ENCODE measurements at places on chromosomes 6 and 20.

GRCh38 chr20:63536997-63537524, at the start of gene PTK6:
TSS of gene PTK6 (minus strand) at chr20:63537376. CDS start at chr20:63537314, 62 bp downstream.
- DNase-seq, result no peak

DNA sequence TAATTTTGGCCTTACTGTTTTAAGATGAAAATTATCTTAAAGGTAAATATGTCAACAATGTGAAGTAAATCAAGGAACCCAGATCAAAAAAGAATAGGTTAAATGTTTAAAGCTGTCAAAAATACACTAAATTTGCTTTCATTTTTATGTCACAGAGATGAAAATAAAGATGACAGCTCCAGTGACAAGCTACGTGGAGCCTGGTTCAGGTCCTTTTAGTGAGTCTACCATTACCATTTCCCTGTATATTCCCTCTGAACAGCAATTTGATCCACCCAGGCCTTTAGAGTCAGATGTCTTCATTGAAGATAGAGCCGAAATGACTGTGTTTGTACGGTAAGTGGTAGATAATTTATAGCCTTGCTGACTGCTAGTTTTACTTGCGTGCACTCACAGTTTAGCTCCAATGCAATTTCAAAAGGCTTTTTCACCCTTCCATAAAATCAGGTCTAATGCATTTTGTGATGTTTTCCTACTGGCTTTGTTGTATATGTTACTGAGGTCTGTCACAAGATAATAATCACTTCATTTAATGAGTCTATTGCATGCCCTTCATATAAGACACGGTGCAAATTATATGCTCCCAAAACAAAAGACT, 1.9 kb downstream of the HEBP2 start:
- DNase-seq, result no peak

GRCh38 chr6:53437557-53438202, 88.9 kb upstream of the ELOVL5 start:
- no peak for DNase-seq

GRCh38 chr6:144334150-144334708, 49.1 kb downstream of the UTRN start:
- no peak for DNase-seq

DNA sequence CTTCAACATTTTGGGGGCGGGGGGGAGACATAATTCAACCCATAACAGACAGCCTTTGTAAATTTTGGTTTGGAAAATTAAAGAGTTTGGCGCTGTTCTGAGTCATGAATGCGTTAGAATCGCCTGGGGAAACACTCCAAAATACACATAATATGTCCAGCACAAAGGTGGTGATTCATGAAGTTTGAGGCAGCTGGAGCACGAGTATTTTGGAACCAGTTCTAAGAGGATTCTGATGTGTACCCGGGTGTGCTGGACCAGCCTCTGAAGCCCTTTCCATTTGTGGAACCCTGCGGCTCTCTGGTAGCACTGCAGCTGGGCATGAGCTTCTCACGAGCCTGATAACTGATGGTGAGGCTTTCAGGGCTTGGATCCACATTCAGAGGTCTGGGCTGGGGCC, 4.7 kb downstream of the GMPR start:
- DNase-seq, result no peak

DNA sequence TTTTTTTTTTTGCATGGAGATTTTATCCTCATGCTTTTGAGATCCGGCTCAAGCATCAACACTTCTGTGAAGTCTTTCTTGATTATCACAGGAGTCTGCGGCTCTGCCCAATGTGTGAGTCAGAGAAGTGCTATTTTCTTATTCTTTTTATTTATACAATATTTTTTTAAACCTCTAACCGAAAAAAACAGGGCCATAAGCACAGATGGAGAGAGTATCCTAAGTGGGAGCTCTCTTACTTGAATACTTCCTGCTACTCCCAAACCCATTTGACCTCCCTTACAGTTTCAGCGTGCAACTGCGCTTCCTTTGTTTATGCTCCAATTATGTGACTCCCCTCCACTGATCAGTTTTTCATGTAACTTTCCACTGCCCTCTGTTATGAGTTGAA, 8.7 kb upstream of the ATXN1 start:
- no peak for DNase-seq

- DNase-seq, result no peak
Measured at GRCh38 chr6:161138543-161139303, 135.1 kb downstream of the AGPAT4 start.

DNA sequence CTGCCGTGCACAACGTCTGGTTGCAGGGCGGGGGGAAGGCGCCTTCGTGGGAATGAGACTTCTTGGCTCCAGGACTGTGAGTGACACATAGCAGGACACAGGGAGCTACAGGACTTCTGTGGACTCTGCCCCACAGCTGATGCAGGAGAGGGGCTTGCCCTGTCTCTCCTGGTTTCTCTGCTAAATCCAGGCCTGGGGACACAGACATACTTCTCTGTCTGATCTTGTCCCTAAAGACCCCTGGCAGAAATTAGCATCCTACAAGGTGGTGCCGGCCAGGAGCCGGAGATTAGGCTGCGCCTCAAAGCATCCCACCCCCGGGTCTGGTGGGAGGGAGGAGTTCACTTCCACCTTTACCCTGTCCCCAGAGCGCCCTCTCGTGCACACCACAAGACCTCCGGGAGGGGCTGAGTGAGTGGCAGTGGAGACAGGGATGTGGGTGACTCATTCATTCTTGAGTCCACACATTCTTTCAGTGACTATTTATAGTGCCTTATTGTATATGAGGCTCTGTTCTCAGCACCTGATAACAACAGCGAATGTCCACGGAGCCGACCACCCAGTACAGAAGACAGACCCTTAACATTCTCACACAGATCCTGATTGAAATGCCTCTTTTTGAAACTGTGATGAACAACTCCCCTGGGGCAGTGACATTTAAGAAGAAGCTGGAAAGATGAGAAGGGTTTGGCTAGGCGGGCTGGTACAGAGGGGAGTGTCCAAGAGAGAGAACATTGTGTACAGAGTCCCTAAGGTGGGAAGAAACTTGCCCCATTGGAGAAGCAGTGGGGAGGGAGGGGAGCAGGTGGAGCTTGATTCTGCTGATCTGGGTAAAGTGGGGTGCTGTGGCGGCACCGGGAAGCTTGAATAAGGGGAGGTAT, 39.0 kb downstream of the GMPR start:
- no peak for DNase-seq

- DNase-seq, result no peak
Measured at GRCh38 chr6:104771258-104771832, 88.4 kb downstream of the HACE1 start.

DNA sequence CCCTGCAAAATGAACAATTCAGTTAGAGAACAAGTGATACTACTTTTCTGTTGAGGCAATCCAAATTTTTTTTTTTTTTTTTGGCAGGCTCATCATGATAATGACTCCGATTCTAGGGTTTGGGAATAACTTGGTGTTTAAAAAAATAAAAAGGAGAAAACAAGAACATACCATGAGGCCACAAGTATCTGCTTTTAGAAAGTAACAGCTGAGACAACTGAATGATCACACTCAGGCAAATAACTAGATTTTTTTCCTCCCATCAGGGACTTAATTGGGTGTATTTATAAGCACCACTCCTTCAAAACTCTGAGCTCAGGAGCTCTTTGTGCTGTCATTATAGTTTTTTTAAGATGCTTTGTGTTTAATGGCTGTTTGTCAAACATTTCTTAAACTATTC, 29.6 kb downstream of the PAK5 start:
- DNase-seq, result no peak

GRCh38 chr6:163964789-163965188, 550.3 kb downstream of the QKI start:
- DNase-seq, result no peak

DNA sequence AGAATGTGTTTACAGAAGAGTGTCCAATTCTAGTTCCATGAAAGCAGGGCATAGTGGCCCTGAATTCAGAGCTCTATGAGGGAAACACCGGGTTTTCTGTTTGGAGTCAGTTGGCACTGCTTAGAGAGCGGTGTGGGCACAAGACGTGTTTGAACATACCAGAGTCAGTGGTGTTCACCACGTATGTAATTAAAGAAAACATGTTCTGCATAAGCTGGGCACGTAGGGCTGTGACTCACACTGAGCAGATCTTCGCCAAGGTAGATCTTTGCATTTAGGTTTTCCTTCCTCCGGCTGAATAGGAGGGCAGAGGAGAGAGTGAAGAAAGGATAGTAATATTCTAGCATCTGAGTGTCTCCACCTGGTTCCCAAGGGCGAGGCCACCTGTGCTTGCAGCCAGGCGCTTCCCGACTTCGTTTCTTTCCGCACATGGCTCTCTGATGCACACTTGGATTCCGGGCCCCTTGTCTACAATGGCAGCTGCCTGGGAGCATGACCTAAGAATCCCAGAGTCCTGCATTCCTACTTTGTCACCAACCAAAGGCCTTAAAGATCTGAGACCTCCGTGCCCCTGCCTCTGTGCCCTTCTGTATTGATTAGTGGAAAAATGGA, 136.2 kb downstream of the ERMARD start:
- no peak for DNase-seq

- DNase-seq, result no peak
Measured at GRCh38 chr20:54468082-54468481, 7.3 kb upstream of the DOK5 start.

- no peak for DNase-seq
Measured at GRCh38 chr20:37711001-37711400, 17.2 kb downstream of the CTNNBL1 start.

GRCh38 chr6:56244528-56245253, 2.7 kb downstream of the COL21A1 start:
- DNase-seq, result no peak

GRCh38 chr6:94367316-94367715, 948.0 kb upstream of the EPHA7 start:
- no peak for DNase-seq

GRCh38 chr6:17884498-17885478, 102.6 kb downstream of the KIF13A start:
- DNase-seq, result no peak

- no peak for DNase-seq
Measured at GRCh38 chr20:8547035-8547650, 415.1 kb downstream of the PLCB1 start.

DNA sequence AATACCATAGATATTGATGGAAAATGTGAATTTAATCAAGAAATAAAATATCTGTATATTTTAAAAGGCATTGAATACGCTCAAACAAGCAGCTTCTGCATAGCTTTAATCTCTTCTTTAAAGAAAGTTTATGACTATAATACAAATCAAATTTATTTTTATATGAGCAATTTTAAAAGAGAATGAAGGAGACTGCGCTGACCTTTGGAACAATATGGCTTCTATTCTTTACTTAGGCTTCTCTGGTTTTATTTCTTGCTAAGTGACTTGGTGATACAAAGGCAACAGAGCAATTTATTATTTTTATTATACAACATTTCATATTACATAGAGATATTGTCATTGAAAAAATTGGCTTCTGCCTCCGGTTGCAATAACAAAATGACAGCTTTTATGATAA, 776.7 kb downstream of the TBC1D32 start:
- DNase-seq, result no peak
